ENCODE measurements at places on chromosomes 4 and X.

DNA sequence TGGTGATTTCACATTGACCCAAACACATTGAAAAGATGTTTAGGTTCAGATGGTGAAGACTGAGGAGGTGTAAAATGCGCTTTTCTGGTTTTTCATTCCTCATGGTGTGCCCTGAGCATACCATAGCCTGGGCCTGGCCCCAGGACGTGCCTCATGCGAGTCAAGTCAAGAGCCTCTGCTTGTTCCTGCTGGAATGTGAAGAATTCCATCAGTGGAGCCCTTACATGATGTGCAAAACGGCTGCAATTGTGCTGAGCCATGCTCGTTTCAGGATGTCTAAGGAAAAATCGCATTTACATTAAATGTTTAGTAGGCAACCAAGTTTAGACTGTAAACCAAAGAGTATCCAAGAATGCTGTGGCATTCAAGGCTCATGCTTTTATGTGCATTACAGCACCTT lies 34.9 kb downstream of the GYG2 start:
- no peak for DNase-seq

GRCh38 chr4:55312489-55313101 lies 33.4 kb upstream of the SRD5A3 start:
- DNase-seq, result no peak

DNA sequence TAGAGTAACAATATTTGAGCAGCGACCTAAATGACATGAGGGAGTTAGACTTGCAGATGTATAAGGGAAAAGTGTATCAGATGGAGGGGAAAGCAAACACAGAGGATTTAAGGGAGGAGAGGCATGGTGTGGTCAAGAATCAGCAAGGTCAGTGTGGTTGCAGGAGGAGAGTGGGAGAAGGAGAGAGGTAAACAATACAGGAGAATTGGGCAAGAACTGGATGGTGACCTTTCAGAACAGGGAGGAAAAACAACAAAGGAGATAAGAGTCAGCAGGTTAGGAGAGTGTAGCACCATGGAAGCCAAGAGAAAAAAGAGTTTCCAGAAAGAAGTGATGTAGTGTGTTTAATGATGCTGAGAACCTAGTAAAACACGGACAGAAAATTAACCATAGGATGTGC lies 178.5 kb downstream of the PAPSS1 start:
- no peak for DNase-seq

DNA sequence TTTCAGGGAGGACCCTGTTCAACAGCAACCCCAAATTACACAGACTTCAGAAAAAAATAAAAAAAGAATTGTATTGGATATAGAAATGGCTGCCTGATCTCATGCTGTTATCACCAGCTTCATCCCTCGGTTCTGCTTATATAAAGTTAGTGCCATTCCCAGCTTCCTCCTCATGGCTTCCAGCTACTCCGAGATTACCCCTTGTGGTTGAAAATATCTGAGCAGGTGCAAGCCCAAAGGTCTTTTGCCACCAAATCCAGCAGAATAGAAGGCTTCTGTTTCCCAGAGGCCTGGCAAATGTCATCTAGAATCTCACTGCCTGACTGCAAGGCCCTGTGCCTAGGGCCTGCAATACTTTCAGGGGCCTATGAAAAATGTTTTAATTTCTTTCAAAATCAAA lies 13.8 kb upstream of the HPGDS start:
- DNase-seq, result no peak

DNA sequence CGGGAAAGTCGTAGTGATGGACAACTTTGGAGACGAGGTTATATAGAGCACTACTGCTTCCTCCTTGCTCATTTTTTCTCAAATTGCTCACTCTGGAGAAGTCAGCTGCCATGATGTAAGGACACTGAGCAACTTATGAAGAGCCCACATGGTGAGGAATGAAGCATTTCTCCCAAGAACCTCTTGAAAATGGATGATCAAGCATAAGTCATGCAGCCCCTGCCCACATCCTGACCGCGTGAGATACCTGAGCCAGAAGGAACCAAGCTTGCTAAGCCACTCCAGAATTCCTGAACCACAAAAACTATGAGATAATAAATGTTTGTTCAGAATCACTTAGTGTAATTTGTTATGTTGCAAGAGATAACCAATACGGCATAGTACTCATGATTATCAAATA lies 42.8 kb downstream of the PDE5A start:
- DNase-seq, result no peak

DNA sequence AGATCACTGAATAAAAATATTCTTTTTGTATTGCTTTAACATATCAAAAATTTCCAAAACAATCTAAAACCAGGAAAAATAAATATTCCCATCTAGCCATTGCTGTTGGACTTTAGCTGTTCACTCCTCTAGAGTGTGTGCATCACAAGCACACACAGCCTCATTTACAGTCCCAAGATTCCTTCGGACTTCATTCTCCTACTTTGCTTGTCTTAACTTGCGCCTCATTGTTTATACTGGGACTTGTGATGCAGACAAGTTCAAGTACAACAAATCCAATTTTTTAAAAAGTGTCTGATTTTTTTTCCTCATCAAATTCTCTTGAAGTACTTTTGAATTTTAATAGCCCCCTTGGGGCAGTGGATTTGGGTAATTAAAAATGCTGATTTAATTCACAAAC lies 55.6 kb downstream of the TLL1 start:
- DNase-seq, result no peak

- no peak for DNase-seq
Measured at GRCh38 chrX:107154787-107155620, 36.4 kb upstream of the RBM41 start.

Data from stimulated activated CD4-positive, alpha-beta T cell treated with anti-CD3 and anti-CD28 coated beads, Interleukin-1b, Interleukin-23, amount 100 ng/mL, for 1 hour (primary cell).